ENCODE measurements at places on chromosomes 3 and 15.

DNA sequence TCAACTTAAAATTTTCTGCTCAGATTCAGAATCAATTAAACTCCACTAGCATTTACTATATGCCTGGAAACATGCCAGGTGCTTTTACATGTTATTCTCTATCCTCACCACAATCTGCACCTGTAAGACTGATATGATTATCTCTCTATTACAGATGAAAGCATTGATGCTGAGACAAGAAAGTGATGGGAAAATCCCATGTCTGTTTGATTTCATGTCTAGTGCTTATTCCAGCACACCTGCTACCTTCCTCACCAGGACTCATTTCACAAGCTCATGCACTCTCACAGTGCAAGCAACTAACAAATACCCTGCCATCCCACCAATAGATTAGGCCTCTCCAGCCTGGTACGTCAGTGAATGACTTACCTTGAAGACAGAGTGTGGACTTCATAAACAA, 25.0 kb upstream of the BCL6 start:
- H3K36me3 ChIP-seq = no peaks in the 10 kb centered on the region
- DNase-seq = no peak
- no peaks in the 10 kb centered on the region for H3K4me1 ChIP-seq
- H3K27ac ChIP-seq = no peak overlapping the region
- no peak overlapping the region for H3K4me3 ChIP-seq

DNA sequence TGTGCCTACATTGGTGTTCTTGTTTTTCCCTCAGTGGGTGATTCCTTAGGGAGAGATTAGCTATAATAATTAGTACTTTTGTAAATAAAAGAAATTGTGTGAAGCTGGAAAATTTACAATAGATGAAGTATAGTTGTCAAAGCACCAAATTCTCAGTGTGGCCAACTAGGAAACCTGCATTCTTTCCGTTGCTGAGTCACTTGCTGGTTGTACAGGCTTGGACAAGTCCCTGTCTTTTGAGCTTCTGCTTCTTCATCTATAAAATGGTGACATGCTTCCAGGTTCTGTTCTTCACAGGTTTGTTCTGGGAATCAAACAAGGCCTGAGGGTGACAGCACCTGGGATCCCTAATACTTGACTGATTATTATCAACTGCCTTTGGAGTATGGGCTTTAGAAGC, 184.1 kb upstream of the HES1 start:
- H3K27ac ChIP-seq = no peak overlapping the region
- H3K36me3 ChIP-seq = no peaks in the 10 kb centered on the region
- no peak for DNase-seq
- no peak overlapping the region for H3K4me3 ChIP-seq
- H3K27me3 ChIP-seq = no peaks in the 10 kb centered on the region

GRCh38 chr3:55541456-55541855, 54.4 kb upstream of the WNT5A start:
- no peaks in the 10 kb centered on the region for H3K36me3 ChIP-seq
- no peak overlapping the region for H3K4me3 ChIP-seq
- H3K4me1 ChIP-seq = peaks cover 4% of the 10 kb centered on the region
- no peaks in the 10 kb centered on the region for H3K27me3 ChIP-seq

GRCh38 chr3:89783341-89783927, 676.0 kb downstream of the EPHA3 start:
- H3K27me3 ChIP-seq = no peaks in the 10 kb centered on the region
- no peaks in the 10 kb centered on the region for H3K36me3 ChIP-seq
- no peak overlapping the region for H3K4me3 ChIP-seq
- H3K27ac ChIP-seq = no peak overlapping the region
- H3K4me1 ChIP-seq = no peaks in the 10 kb centered on the region
- no peak for DNase-seq

DNA sequence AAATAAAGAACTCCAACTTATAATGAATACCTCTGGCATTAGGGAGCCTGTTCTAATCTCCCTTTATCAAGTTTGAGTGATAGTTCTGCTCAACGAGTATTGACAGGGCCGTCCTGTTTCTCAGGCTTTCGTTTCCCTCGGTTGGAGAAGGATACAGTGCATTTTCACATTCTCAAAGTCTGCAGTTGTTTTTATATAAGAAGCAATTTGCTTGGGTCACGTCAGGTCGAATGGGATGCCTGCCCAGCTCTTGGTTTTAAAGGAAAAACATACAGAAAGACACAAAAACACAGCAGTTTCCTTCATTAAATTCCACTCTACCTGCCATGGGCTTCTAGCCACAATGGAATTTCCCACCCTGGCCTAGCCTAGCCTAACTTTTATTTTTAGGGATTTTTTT, 366.3 kb downstream of the TIGIT start:
- H3K27me3 ChIP-seq = no peaks in the 10 kb centered on the region
- DNase-seq = no peak
- H3K4me3 ChIP-seq = no peak overlapping the region
- no peaks in the 10 kb centered on the region for H3K4me1 ChIP-seq
- no peak overlapping the region for H3K27ac ChIP-seq

DNA sequence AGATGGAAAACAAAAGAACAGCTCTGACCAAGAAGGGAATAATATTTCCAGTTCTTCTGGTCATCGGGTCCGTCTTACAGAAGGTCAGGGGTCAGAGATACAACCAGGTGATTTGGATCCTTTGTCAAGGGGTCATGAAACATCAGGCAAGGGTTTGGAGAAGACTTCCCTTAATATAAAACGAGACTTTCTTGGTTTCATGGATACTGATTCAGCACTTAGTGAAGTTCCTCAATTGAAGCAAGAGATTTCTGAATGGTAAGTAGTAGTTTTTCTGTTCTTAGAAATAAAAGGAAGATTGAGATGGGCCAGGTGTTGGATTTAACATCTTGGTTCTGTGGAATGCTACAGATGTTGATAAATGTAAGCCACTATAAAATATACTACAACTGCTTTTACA, 9.5 kb downstream of the MGA start:
- no peak overlapping the region for H3K4me3 ChIP-seq
- H3K4me1 ChIP-seq = 0 out of 2 replicates have a peak, but pooled peaks cover 2% of the 10 kb centered on the region
- H3K27me3 ChIP-seq = no peaks in the 10 kb centered on the region
- peaks cover 9% of the 10 kb centered on the region for H3K36me3 ChIP-seq
- no peak for DNase-seq
- H3K27ac ChIP-seq = no peak overlapping the region

GRCh38 chr15:39357480-39358268, 223.2 kb upstream of the THBS1 start:
- no peak for DNase-seq
- no peaks in the 10 kb centered on the region for H3K36me3 ChIP-seq
- no peak overlapping the region for H3K27ac ChIP-seq

DNA sequence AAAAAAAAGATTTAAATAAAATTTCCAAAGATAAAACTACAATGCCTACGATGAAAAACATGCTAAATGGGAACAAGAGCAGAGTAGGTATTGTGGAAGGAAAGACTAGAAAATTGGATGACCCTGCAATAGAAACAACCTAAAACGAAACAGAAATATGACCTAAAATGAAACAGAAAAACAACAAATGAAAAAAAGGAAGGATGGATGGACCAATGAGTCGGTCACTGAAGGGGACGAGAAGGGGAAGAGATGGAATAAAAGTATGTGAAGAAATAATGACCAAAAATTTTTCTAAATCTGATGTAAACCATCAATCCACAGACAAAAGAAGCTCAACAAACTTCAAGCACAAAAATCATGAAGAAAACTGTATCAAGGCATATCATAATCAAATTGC, 44.8 kb downstream of the TBC1D2B start:
- no peaks in the 10 kb centered on the region for H3K4me1 ChIP-seq
- H3K4me3 ChIP-seq = no peak overlapping the region
- no peak for DNase-seq
- H3K36me3 ChIP-seq = no peaks in the 10 kb centered on the region

DNA sequence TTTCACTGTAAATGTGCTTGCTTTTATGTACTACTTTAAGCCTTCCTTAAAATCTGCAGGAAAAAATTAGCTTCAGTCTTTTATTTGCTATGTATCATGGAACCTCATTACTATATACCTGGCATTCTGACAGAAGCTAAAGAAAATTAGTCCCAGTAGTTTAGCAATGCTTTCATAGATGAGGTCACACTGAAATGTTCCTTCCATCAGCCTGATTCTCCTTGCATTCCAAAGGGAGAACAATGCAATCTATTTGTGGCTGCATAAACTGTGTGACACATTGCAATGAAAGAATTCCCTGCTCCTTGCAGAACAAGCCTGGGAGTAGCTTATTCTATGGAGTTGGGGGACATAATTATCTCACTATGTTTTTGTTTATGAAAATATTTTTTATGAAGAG, 691.5 kb upstream of the ARPP21 start:
- no peaks in the 10 kb centered on the region for H3K27me3 ChIP-seq
- H3K4me3 ChIP-seq = no peak overlapping the region
- no peaks in the 10 kb centered on the region for H3K36me3 ChIP-seq
- no peak for DNase-seq
